Small intestine (tissue), 16 donors: ENCODE measurements at places on chromosomes 6 and 20. TPM values are rescaled to one million over a fixed set of nuclear protein-coding genes. Genes with fewer than 3 reads are reported as not detected.
A peak's percentile ranks its signal among the peaks of the same experiment; 100 is the strongest.

Gene SYNGAP1
- 0.89 TPM for polyA plus RNA-seq

Gene BPIFB4
- not detected for polyA plus RNA-seq

DNA sequence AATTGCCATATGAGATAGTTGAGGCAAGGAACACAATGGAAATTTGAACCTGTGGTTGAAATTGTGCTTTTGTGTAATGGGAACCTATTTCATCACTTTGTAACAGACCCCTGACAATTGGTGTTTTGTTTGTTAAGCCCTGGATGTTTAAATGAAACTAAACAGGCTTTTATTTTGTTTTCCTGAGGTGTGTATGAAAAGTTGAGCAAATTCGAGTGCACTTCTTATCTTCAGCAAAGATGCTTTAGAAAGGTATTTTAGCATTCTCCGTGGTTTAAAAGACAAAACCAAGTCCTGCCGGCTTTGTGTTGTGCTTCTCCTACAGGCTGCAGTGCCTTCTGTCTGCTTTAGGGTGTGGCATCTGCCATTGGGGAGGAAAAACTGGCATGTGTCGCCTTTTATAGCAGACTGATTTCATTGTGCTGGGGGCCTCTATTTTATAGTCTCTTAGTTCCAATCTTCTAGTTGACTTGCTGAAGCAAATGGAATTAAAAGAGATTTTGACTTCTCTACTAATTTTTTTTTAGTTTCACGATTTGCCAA lies 2.2 kb upstream of the ARID1B start:
- H3K27me3 ChIP-seq = no peaks in the 10 kb centered on the region
- H3K27ac ChIP-seq = no peak overlapping the region
- DNase-seq = peak; percentile 32
- H3K4me1 ChIP-seq = peaks cover 4% of the 10 kb centered on the region
- no peak overlapping the region for H3K4me3 ChIP-seq
- no peaks in the 10 kb centered on the region for H3K36me3 ChIP-seq

- H3K27me3 ChIP-seq = no peaks in the 10 kb centered on the region
- no peak overlapping the region for H3K4me3 ChIP-seq
These were observed 672.7 kb downstream of the CD109 start for GRCh38 chr6:74368746-74369145.

- no peaks in the 10 kb centered on the region for H3K27me3 ChIP-seq
- DNase-seq = no peak
- no peak overlapping the region for H3K27ac ChIP-seq
These were observed 517.0 kb upstream of the ID4 start for GRCh38 chr6:19320111-19320581.

DNA sequence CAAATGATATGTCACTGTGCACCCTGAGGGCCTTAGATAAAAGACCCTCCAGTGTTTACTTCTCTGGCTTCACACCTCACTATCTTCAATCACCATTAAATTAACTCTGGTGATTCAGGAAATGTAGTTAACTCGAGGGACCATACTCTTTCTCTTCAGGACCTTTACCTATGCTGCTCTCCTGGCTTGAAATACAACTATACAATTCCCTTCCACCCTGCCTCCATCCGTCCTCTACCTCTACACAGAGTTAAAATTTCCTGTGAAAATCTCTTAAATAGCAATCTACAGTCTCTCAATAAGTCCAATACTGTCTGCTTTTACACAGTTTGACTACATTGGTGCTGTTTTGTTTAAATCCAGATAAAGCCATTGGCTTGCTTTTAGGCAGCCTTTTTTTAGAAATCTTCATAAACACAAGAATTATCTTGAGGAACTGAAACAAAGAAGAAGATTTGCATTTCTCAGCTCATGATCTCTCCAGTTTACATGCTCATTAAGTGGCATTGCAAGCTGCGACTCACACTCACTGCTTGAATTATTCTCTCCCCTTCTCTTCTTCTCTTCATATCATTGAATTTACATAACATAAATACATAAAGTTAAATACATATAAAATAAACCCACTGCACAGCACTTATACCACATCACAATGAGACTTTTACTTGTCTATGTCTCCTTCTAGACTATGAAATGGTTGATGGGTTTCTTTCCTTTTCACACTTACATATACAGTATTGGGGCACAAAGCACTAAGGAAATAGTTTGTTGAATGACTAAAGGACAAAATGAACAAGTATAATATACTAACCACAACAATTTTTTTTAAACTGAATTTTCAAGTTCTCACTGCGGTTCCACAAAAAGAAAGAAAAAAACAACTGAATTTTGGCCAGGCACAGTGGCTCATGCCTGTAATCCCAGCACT lies 239.0 kb upstream of the KCNQ5 start:
- no peaks in the 10 kb centered on the region for H3K36me3 ChIP-seq
- DNase-seq = no peak
- H3K4me3 ChIP-seq = no peak overlapping the region
- peak overlapping the region; percentile 16 for H3K27ac ChIP-seq

- no peak overlapping the region for H3K27ac ChIP-seq
- H3K36me3 ChIP-seq = peaks cover 32% of the 10 kb centered on the region
- no peaks in the 10 kb centered on the region for H3K4me1 ChIP-seq
- H3K27me3 ChIP-seq = no peaks in the 10 kb centered on the region
These were observed 30.4 kb upstream of the MROH8 start for GRCh38 chr20:37209661-37210314.

- no peak for DNase-seq
- no peaks in the 10 kb centered on the region for H3K36me3 ChIP-seq
- H3K27ac ChIP-seq = no peak overlapping the region
- no peaks in the 10 kb centered on the region for H3K27me3 ChIP-seq
- no peaks in the 10 kb centered on the region for H3K4me1 ChIP-seq
- no peak overlapping the region for H3K4me3 ChIP-seq
These were observed 296.3 kb downstream of the TAF4 start for GRCh38 chr20:61769286-61769832.
